Fibroblast of the conjunctiva (primary cell): ENCODE measurements at places on chromosomes 2 and 18.
A peak's percentile ranks its signal among the peaks of the same experiment; 100 is the strongest.

- DNase-seq, result peak; percentile 48
Measured at GRCh38 chr18:32930695-32931301, 158.0 kb upstream of the KLHL14 start.

DNA sequence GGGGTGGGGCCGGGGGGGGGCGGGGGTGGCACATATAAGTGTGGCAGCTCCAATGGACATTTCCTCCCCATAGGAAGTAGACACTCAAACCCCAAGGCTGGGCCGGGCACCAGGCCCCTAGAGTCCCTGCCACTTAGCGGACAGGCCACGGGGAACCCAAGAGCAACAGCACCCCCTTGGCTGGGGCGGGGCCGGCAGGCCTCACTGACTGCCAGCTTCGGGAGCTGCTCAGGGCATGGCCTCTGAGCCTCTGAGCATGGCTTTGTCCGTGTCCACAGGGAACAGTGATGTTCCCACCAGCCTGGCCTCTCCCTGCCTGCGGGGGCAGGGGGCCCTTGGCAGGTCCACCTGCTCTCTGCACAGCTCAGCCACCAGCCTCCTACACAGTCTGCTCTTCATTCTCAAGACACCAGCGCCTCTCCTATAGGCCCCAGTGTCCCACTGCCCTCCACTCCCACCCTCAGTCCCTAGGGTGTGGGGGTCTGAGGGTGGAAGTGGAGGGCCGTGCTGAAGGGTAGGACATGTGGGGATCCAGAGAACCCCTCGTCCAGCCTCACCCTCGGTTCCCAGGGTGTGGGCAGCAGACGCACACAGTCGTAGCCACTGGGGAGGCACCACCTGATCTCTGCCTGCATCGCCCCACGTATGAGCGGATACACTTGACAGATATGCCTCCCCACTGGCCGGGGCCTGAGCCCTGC lies 106.7 kb downstream of the FAM210A start:
- no peak for DNase-seq

GRCh38 chr2:32284321-32284720 lies 6.6 kb downstream of the YIPF4 start:
- DNase-seq, result no peak

DNA sequence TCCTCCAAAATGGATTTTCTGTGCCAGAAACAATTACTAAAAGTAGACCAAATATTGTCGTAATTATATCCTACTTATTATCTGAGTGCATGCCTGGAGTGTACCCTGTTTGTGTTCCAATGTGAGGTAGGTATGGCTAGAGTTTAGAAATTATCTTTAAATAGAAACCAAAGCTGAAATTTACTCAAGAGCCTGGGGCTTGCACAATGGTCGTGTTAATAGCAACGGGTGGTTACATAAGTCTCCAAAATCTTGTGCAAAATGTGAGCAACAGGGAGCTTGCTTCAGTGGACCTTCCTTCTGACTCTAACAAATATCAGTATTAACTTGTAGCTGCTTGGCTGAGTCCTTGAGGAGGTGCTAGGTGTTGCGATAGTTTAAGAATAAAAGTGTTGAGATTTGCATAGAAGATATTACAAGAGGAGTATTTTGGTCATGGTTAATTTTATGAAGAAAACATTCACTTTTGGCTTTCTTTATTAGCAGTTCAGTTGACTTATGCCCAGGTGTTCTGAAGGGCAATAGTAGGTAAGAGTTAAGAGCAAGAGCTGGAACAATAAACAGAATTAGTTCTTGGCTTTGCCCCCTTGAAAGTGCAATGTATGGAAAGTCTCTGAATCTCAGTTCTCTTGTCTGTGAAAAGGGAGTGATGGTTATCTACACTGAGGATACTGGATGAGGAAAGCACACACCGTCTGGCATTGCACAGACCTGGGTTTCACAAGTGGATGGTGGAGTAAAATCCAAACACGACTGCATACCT lies 4.6 kb downstream of the CXCR4 start:
- no peak for DNase-seq

GRCh38 chr18:68148863-68149262 lies 566.0 kb downstream of the TMX3 start:
- no peak for DNase-seq

DNA sequence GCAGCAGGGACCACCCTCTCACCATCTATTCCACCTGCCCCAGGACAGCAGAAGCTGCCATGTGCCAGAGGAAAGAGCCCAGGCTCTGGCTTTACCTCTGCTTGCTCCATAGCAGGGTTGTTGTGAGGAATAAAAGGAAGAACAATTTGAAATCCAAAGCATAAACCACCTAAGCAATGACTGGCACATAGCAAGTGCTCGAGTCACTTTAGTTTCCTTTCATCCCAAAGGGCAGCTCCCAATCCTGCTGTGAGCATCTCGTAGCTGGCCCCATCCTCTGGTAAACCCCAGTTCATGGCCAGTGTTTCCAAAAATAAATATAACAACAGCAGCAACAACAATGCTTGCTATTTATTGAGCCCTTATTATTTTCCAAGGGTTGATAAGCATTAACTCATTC lies 923.5 kb downstream of the EPHA4 start:
- DNase-seq, result no peak

GRCh38 chr2:222752746-222753145 lies 81.3 kb downstream of the MOGAT1 start:
- no peak for DNase-seq

- no peak for DNase-seq
Measured at GRCh38 chr2:103293067-103293741, 531.4 kb downstream of the TMEM182 start.

GRCh38 chr2:237403024-237403882 lies 10.7 kb downstream of the COL6A3 start:
- DNase-seq, result peak; percentile 57

DNA sequence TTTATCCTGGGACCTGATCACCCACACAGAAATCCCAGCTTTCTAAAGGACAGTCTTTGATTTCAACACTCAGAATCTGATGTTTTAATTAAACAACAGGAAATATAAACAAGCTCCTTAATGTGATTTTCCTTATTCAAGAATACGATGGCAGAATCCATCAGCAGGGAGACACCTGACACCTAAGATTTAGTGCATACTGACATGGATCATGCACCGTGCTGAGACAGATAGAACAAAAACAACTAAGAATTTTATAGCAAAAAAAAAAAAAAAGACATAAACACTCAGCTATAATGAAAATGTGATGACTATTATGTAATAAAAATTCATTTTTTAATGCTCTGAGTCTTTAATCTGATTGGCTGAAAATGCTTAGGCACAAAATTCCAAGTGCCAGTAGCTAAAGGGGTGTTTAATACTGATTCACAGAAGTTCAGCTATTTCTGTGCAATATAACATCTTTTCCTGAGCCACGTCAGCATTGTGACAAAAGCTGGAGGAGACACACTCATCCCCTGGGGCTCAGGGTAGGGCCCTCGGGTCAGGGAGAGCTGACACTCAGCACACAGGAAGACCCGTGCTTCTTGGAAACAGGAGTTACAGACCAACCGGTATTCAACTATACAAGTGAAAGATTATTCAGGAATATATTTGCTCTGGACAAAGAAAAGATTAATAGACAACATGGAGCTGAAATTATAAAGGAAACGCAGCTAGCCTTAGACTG lies 247.4 kb downstream of the FBXO15 start:
- no peak for DNase-seq

- DNase-seq, result no peak
Measured at GRCh38 chr2:158928965-158929364, 39.5 kb upstream of the TANC1 start.

DNA sequence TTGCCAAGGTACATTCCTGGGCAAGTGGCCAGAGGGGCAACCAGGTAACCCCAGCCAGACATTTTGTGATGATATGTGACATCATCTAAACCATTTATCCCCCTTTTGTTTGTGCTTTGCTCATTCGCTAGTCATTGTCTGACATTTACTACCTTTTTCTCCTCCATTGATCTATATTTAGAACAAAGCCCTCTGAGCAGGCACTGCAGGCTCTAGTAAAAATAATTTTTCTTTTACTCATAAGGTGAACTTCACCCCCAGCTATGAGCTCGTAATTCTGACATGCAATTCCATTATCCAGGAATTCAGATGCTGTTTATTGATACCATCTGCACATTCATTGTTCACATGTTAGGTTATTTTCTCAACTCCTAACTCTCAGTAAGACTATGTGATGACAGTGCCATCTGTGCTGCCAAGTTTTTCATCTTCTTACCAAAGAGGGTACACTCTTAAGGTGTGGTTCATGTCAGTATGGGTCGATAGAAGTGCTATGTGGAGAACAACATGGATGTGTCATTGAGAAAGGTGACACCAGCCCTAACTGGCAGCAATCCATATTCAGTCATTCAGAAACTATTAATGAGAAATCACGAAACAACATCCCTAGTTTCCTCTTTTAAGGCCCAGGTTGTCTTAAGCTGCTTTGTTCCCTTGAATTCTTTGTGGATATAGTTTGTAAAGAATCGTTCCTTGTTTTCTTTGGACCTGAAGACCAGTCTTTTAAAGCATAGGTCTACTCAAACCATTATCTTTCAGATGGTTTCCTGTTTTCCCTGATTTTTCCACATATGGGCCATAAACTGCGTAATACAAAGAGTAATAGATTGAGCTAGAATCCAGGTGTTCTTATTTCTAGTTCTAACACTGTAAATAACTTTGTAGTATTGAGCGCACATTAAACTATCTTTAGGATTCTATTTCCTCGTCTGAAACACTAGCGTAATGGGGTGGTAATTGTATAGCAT lies 978.1 kb upstream of the CDH2 start:
- DNase-seq, result peak; percentile 43

GRCh38 chr2:216257089-216257488 lies 115.2 kb downstream of the MARCHF4 start:
- no peak for DNase-seq

- peak; percentile 24 for DNase-seq
Measured at GRCh38 chr2:177724398-177725287, 332.1 kb downstream of the AGPS start.

DNA sequence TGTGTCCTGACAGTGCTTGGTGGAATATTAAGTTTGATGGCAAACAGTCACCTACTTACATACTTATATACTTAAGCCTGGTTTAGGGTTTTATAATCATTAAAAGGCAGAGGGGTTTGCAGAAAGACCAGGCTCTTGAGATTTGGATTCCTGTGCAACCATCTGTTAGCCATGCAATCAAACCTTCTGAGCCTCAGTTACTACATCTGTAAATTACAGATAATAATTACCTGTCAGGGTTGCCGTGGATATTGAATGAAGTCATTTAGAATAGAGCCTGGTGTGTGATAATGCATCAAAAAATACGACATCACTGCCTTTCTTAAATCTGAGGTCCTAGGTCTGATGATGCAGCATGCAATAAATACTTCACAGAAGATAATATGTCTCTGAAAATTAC lies 152.9 kb downstream of the ARHGAP28 start:
- no peak for DNase-seq

GRCh38 chr18:43777636-43778304 lies 500.5 kb upstream of the SYT4 start:
- no peak for DNase-seq

DNA sequence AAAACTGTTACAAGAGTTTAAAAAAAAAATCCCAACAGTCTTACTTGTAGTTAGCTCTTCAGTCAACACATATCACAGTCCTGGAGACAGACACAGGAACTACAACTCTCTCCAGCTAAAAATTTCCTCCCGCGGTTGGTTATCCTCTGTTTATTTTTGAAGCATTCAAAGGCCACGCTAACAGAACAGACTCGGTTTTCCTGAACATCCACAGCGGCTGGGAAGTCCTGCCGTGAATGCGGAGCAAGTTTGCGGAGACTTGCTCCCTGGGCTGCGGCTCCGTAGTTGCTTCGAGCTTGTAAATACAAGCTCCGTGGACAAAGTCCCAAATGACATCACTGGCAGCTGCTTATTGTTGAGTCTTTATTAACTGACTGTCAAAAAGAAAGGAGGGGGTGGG lies at the start of gene NCKAP5:
Gene NCKAP5, minus strand, starts transcription at position 292 of the 400 bp plus-strand sequence. CDS start 50,937 bp downstream, outside the sequence.
- DNase-seq, result peak; percentile 5

- no peak for DNase-seq
Measured at GRCh38 chr2:145230546-145230945, 710.6 kb upstream of the ZEB2 start.

- DNase-seq, result no peak
Measured at GRCh38 chr18:39835303-39836030, 2119.6 kb upstream of the PIK3C3 start.
